ENCODE measurements at places on chromosomes 3 and 15.

DNA sequence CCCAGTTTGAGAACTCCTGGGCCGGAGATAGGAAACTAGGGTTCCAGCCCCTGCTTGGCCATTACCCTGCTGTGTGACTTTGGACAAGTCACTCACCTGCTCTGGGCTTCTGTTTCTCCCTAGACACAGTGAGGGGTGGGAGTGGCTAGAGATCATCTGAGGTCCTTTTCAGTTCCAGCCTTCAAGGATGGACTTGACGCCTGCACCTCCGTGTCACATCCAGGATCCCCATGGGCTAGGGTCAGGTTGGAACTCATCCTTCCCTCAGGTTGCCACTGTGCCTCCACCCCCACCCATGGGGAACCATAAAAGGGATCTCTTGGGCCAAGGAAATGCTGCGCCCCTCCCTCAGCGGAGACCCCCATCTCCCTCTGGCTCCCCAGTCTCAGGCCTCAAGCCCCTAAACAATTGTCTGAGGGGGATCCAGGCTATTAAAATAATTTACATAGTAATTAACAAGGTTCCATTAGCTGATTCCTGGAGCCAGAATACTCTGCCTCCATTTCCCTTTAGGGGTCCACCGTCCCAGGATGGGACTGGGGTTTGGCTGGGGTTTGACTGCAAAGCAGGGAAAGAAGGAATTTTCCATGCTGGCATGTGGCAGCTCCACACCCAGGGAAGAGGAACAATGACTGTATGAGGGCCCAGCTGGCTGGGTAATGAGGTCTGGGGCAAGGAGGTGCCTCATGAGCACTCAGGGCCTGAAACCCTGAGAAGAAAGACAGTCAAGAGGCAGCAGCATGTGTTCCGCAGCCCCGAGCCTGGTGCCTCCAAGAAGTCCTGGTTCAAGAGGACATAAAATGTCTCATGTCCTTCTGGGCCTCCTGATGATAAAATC is 177.7 kb downstream of the SMAD6 start:
- DNase-seq, result no peak

DNA sequence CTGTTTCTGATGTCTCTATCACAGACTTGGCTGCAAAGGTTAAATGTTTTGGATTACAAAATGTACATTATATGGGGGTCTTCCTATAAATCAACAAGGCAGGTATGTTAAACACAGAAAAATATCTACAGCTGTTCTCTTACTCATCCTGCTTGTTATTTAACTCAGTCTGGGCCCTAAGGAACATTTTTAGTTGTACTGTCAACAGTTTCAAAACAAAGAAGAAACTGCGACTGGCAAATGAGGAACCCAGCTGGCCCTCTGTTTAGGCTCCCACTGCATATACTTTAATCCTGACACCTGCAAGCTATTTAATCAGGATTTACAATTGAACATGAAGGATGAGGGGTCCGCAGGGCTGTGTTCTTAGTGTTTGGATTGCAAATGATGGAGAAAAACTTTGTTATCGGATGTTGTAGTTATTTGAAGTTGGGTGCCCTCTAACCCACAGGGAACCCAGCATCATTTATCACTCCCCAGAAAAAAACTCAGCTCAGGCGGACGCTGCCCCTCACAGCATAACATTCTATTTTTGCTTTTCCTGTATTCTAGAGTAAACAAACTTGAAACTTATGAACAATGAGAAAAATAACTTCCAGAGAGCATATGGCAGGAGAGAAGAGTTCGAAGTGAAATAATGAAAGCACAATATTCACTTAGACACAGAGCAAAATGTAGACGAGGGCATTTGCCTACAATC is 91.2 kb downstream of the POLR2M start:
- DNase-seq, result no peak

GRCh38 chr3:52805270-52806039 is 10.9 kb downstream of the ITIH3 start:
- no peak for DNase-seq

DNA sequence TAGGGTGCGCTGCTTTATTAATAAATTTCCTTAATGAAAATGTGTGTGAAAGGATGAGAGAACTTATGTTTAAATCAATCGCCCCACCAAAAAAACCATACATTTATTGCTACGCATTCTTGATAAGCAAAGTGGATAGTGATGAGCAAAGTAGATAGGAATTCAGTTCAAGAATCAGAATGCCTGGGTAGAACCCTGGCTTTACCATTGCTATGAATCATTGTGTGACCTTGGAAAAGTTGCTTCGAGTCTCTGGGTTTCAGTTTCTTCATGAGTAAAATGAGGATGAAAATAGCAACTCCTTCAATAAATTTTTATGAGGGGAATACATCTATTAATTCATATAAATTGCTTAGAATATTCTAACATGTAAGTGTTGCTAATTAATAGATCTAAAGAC is 2.6 kb upstream of the ALCAM start:
- no peak for DNase-seq

DNA sequence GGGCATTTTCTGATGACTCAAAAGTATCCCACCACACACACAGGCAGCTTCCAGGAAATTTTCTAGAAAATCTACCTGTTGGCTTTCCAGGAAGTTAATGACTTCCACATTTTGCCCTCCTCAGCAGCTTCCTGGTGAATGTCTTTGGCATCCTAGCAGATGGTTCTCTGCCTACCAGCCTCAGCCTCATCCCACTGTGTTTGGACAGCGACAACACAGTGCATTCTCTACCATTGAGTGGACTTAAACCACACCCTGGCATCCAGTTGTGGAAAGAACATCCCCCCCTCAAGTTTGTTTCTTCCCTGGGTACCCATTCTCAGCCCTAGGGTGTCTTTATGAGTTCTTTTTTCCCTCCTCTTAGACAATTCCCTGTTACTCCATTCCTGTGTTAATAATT is 50.8 kb upstream of the GADL1 start:
- DNase-seq, result no peak

DNA sequence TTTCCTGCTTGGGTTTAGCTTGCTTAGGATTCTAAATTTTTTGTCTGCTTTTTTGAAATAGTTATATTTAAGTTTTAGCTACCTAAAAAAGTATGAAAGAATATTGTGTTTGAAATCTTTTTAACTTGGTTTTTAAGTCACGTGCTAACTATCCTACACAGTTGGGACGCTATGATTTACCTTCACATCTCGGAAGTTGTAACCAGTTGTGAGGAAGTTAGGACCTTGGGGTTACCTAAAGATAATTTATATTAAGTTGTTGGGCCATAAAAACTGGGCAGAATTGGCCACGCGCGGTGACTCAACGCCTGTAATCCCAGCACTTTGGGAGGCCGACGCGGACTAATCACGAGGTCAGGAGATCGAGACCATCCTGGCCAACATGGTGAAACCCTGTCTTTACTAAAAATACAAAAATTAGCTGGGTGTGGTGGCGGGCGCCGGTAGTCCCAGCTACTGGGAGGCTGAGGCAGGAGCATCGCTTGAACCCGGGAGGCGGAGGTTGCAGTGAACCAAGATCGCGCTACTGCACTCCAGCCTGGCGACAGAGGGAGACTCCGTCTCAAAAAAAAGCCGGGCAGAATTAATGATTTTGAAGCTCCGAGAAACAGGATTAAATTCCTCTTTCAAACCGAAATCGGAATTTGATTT is 1.0 kb downstream of the ZFAND6 start:
- DNase-seq, result peak; percentile 55

- DNase-seq, result no peak
These were observed 3.0 kb downstream of the PARP15 start for GRCh38 chr3:122580470-122580869.

DNA sequence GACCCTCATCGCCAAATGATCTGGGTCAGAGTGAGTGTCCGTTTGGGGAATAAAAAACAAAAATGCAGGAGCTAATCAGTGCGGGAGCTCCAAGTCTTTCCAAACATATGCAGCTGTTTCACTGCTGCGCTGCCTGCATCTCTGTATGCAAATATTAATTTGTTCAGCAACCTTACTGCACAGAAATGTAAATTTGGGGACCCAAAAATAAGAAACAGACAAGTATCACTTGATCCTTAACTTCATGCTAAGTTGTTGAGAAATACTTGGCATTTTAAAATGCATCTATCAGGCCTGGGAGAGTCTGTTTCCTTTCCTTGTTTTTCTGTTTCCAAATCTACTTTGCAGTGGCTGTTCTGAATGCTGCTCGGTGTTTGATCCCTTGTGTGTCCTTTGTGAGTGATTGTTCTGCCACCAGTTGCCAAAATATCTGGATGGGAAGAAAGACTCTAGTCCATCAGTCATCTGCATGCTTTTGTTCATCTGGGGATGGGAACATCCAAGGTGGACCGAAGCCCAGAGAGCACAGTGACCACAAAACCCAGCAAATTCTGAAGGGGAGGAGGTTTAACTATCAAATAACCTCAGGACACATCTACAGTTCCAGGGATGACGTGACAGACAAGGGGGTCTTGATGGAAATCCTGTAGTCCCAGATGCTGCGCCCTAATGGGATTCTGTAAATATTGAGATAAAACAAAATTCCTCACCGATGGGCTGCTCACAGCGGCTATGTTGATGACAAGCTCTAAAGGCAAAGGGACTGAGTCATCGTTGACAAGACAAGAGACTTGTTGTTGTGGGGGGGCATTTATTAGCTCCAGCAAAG is 199.5 kb upstream of the WNT5A start:
- no peak for DNase-seq

DNA sequence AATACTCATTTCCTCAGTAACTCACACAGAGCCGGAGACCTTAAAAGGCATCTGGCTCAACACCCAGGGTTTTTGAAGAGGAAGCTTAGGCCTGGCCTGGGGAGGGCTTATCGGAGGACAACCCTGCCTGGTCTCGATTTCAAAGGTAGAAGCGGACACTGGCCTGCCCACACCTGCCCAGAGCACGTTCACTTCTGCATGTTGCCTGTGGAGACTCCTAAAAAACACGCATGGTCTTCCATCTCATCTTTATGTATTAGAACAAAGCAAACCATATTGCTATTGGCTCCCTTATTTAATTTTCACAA is 55.5 kb upstream of the FURIN start:
- DNase-seq, result no peak

DNA sequence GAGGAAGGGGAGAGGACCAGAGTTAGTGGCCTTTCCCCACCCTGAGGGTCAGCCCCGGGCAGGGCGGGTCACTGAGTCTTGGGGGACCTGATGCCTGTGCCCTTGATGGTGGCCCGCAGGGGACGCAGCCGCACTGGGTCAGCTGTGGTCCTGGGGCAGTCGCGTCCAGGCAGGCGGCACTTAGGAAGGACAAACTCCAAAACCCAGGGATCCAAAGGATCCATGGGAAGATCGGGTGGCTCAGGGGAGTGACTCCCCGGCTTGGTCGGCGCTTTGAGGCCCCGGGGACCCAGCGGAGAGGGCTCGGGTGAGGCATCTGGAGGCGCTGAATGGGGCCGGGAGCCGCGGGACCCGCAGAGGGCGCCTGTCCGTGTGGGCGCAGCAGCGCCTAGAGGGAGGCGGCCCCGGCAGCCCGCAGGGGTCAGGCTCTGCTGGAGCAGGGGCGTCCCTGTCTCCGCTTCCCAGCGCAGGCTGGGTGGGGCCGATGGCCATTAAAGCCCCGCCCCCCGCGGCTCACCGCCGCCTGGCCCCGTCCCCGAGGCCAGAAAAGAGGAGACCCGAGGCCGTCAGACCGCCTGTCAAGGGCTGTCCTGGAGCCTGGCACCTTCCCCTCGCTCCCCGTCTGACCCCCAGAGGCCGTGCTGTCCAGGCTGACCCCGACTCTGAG is 17.5 kb downstream of the CIDEC start:
- DNase-seq, result peak; percentile 51

- DNase-seq, result peak; percentile 17
These were observed 43.5 kb upstream of the SLC6A11 start for GRCh38 chr3:10772271-10773161.

GRCh38 chr15:34976743-34977142 is 7.2 kb upstream of the AQR start:
- no peak for DNase-seq

DNA sequence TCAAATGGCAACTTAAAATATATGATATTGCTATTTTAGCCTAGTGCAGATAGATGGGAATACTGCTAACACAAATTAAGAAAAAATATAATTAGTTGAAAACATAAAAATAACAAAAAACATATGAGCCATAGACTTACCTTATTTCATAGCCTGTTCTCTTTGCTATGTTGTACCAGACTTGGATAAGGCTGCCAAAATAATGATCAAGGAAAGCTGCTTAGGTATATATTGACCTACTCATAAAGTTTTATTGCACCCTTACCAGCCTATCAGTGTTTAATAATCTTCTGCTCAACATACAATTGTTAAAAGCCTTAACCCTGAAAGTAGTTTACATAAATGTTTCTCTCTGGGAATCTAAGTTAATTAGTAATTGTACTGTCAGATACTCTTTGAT is at the start of gene SI:
SI (minus strand) TSS at position 204 of the 400 bp plus-strand sequence. CDS start 2,484 bp downstream, outside the sequence.
- DNase-seq, result no peak

- DNase-seq, result no peak
These were observed 92.8 kb downstream of the GOLIM4 start for GRCh38 chr3:168002786-168003368.

- DNase-seq, result no peak
These were observed 54.6 kb upstream of the LIPC start for GRCh38 chr15:58377193-58377592.

- no peak for DNase-seq
These were observed at the start of gene PRICKLE2 for GRCh38 chr3:64224826-64225610. PRICKLE2 (minus strand) TSS chr3:64225466; CDS start chr3:64198927, 26,539 bp downstream.

DNA sequence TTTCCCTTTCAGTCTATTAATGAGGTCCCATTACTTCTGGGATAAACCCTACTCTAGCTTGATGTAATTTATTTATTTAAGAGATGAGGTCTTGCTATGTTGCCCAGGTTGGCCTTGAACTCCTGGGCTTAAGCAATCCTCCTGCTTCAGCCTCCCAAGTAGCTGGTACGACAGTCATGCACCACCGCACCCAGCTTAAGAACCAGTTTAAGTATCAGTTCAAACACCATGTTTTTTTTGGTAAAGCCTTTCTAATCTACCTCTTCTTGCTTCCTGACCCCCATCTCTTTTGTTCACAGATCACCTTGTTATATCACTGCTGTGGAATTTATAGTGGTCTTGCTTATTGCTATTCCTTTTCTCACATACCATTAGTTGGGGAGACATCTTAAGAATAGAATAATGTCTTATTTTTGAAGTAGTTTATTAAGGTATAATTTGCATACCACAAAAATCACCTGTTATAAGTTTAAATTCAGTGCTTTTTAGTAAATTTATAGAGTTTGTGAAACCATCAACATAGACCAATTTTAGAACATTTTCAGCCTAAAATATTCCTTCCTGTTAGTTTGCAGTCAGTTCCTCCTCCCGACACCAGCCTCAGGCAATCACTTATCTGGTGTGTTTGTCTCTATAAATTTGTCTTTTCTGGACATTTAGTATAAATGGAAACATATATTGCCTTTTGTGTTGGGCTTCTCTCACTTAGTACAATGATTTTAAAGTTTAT is 257.9 kb downstream of the PDCD6IP start:
- DNase-seq, result no peak

GRCh38 chr3:4015426-4015825 is 216.2 kb downstream of the LRRN1 start:
- no peak for DNase-seq

GRCh38 chr3:60250206-60250605 is 1001.0 kb downstream of the FHIT start:
- no peak for DNase-seq

- no peak for DNase-seq
These were observed 139.0 kb upstream of the CGNL1 start for GRCh38 chr15:57237301-57237642.

- peak; percentile 72 for DNase-seq
These were observed 1.3 kb downstream of the PPM1M start for GRCh38 chr3:52246728-52247408.

- no peak for DNase-seq
These were observed 35.9 kb downstream of the SAXO2 start for GRCh38 chr15:82298520-82298919.
